ENCODE measurements at places on chromosomes 16 and 17.

GRCh38 chr16:2751577-2752034 is 832 bp upstream of the SRRM2 start:
- no peak for DNase-seq

DNA sequence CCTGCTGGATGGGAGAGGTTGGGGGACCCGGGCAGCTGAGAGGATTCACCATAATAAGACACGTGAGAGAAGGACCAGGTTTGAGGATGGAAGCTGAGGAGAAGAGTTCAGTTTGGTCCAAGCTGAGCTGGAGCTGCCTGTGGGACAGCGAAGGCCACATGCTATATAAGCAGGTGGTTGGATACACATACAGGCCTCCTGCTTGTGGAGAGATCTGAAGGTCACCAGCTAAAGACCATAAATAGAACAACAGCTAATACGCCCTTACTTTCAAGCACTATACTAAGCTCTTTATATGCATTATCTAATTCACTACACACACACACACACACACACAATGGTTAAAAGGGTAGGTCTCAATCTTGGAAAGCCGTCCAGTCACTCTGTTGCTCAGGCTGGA is 32.1 kb downstream of the DUSP14 start:
- no peak for DNase-seq

DNA sequence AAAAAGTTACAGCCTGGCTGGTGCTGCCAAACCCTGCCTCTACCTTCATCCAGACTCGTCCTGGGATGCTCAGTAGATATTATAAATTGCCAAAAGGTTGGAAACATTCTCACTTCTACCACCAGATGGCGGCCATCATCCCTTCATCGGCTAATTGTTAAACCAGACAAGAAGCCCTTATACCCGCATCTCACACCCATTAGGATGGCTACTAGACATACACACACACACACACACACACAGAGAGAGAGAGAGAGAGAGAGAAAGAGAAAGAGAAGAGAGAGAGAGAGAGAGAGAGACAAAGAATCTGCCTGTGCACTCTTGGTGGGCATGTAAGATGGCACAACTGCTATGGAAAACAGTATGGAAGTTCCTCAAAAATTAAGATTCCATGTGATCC is 15.0 kb upstream of the SCIMP start:
- no peak for DNase-seq

- no peak for DNase-seq
Observed at GRCh38 chr16:68833251-68833650, 10.1 kb upstream of the TANGO6 start.

- no peak for DNase-seq
Observed at GRCh38 chr17:49925921-49926320, 43.1 kb upstream of the DLX4 start.

GRCh38 chr16:77995843-77996455 is 26.4 kb upstream of the CLEC3A start:
- no peak for DNase-seq

DNA sequence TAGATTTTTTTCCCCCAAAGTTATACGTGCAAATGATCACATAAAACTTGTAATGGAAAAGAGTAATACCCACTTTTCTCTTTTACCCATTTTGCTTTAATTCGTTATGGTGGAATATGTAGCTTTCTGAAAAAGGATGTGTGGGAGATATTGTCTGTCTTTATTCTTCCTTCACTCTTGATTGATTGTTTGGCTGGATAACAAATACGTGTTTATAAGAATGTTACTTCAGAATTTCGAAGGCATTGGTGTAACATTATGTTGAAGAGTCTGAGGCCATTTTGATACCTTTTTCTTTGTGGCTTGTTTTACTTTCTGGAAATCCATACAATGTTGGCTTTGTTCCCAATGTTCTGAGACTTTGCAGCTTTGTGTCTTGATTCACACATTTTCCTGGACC is 71.4 kb downstream of the BCAS3 start:
- no peak for DNase-seq

DNA sequence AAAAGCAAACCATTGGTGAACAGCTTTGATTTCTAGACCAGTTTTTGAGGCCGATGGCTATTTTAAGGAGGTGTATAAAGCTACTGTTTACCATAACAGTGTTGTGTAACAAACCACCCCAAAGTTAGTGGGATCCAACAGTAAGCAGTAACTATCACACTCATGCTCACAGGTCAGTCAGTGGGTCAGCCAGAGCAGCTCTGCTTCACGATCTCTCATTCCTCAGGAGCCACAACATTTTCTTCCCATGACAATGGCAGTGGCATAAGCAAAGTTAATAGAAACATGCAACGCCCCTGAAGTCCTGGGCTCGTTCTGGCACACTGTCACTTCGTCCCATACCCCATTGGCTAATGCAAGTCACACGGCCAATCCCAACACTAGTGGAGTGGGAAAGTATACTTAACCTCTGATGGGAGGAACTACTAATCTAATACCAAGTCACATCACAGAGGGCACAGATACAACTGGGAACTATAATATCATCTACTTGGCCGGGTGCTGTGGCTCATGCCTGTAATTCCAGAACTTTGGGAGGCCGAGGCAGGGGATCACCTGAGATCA is 28.0 kb upstream of the B4GALNT2 start:
- no peak for DNase-seq

DNA sequence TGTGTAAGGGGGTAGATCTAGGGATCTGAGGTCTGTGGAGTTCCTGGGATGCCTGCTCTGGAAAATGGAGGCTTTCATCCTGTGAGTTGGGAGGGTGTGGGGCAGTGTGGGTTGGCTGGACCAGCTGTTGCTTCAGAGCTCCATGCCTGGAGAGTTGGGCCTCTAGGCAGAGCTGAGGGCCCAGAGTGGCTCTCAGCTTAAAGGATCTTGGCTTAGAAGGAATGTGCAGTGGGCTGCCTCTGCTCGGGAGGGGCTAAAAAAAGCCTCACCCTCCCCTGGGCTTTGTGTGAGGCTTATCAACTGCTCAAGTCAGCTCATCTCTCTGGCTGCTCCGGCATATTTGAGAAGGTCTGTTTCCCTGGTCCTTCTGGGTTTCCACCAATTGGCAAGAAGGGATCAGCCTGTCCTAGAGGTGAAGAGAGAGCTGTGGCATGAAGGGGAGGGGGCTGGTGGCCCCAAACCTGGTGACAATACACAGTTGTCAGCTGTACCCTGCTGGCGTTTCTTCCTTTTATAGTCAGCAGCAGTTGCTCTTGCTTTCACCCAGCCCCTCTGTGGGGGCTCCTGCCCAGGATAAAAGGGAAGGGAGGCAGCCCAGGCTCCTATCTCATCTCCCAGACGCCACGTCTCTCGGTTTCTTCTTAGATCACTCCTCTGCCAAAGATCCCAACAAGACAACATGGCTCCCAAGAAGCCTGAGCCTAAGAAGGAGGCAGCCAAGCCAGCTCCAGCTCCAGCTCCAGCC is at the start of gene MYL4:
Gene MYL4 (plus strand): TSS at position 605 of the 745 bp plus-strand sequence. CDS start 75 bp downstream, at position 680.
- DNase-seq = no peak

DNA sequence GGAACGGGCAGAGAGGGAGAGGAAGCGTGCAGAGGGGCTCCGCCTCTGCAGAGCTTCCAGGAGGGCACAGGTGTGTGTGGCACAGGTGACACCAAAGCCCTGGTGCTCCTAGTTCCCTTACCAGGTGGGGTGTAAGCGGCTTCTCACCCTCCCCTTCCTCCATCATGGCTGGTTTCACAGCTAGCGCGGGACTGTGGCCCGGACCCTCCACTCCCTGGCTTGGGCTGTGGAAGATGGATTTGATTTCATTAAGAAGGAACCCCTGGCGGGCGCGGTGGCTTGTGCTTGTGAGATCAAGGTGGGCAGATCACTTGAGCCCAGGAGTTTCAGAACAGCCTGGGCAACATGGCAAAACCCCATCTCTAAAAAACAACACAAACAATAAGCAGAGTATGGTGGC is 241.2 kb upstream of the GSE1 start:
- no peak for DNase-seq

DNA sequence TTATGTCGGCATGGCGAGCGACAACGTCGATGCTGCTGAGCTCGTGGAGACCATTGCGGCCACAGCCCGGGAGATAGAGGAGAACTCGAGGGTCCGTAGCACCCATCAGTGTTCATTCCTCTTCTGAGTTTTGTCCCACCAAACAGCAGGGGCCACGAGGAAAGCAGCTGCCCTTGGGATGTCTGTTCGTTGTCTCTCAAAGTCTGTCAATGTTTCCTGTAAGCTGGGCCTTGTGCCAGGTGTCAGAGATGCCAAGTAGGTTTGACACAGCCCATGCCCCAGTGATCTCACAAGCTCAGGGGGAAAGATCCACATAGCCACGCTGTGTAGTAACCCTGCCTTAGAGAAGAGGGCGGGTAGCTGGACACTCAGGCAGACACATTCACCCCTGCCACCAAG is 22.6 kb downstream of the NTAN1 start:
- no peak for DNase-seq

DNA sequence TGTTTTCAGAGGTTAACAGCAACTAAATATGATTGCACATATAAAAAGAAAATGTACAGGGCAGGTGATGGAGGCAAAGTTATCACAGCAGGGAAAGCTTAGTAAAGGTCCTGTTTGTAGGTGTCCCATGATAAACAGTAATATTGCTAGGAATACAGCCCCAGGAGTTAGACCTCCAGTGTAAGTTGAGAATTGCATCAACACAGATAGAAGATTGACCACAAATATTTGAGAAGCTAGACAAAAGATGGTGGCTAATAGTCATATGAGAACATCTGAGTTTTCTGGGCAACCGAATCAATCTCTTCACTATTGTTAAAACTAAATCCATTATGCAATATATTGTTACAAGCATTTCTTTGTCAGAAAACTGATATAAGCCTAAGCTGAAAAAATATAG is 152.6 kb downstream of the CDH11 start:
- no peak for DNase-seq

DNA sequence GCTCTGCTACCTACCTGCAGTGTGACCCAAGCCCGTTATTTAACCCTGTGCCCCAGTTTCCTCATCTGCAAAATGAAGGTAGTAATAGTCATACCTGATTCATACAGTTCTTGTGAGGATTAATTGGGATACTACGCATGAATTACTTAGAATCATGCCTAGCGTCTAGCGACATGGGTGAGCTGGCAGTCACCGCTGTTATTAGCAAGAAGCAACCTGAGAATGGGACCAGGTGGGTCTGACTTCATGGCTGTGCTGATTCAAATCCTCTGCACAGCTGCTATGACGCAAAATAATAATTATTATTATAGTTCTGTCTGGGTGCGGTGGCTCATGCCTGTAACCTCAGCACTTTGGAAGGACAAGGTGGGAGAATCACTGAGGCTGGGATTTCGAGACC is 7.9 kb downstream of the SOCS1 start:
- no peak for DNase-seq

GRCh38 chr16:67034487-67034886 is 5.5 kb downstream of the CBFB start:
- DNase-seq = no peak

- DNase-seq = no peak
Observed at GRCh38 chr17:5705876-5706576, 121.7 kb upstream of the NLRP1 start.

DNA sequence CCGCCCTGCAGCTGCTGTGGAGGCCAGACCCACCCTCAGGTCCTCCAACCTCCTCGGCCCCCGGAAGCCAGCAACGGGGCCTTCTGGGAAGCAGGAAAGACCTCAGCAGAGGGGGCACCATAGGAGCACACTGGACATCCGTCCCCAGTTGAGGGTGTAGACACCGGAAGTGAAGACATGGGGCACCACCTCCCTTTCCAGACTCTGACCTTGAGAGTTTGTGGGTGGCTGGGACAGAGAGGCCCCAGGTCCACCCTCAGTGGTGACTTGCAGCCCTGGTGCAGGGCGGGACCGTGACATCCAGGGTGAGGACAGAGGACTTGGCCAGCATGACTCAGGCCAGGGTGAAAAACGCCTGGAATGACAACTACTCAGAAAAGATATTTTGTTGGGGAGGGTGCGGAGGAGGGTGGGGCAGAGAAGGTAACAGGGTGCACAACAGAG is 19.9 kb downstream of the CEP295NL start:
- DNase-seq = no peak

DNA sequence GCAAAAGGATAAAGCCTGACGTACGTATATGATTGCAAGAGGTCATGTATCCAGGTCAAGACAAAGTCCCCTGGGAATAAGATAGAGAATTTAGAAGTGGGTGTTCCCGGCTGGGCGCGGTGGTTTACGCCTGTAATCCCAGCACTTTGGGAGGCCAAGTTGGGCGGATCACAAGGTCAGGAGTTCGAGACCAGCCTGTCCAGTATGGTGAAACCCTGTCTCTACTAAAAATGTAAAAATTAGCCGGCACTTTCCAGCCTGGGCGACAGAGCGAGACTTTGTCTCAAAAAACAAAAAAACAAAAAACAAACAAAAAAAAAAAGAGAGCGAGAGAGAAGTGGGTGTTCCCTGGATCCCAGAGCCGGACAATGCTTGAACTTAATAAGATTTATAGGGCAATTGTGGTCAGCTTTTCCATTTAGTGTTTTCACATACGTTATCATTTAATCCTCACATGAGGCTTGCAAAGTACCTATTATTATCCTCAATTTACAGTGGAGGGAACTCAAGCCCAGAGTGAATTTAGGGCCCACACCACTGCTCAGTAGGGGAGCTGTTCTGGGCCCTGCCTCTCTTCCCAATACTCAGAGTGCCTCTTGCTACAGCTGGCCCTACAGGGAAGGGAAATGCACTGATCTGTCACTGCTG is 481 bp upstream of the GLTPD2 start:
- DNase-seq = no peak

DNA sequence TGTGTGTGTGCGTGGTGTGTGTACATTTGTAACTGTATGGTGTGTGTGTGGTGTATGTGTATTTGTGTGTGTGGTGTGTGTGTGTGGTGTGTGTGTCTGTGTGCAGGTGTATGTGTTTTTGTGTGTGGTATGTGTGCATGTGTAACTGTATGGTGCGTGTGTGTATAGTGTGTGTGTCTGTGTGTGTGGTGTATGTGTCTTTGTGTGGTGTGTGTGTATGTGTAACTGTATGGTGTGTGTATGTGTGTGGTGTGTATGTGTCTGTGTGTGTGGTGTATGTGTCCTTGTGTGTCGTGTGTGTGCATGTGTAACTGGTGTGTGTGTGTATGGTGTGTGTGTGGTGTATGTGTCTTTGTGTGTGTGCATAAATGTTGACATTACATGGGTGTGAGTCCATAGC is 163.7 kb upstream of the PLCG2 start:
- DNase-seq = no peak

GRCh38 chr17:7572588-7573323 is 6.7 kb upstream of the CD68 start:
- DNase-seq = peak; percentile 70

- DNase-seq = no peak
Observed at GRCh38 chr17:45793999-45794540, 9.9 kb downstream of the CRHR1 start.
